T-helper 22 cell (primary cell): ENCODE measurements at places on chromosomes 7 and 10.
A peak's percentile ranks its signal among the peaks of the same experiment; 100 is the strongest.

DNA sequence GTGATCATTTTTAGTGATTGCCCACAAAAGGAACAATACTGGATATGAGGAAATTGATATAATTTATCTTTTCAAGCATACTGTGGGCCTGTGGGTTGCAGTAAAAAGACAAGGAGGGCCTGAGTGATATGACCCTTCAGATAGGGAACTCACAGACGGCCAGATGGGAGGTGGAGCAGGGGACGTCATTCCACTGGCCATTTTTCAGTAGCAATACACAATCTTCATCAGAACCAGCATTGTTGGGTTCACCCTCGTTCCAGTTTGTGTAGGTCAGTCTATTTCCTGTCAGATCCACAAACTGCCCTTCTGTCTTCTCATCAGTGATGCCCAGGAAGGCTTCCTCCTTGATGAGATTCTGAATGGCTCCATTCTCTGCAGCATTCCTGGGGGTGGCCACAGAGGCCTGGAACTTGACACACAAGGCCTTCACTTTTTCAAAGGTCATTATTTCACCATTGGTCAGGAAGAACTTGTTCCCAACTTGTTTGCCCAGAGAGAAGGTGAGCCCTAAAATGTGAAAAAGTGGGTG, 4.5 kb downstream of the MBL2 start:
- no peak for DNase-seq

DNA sequence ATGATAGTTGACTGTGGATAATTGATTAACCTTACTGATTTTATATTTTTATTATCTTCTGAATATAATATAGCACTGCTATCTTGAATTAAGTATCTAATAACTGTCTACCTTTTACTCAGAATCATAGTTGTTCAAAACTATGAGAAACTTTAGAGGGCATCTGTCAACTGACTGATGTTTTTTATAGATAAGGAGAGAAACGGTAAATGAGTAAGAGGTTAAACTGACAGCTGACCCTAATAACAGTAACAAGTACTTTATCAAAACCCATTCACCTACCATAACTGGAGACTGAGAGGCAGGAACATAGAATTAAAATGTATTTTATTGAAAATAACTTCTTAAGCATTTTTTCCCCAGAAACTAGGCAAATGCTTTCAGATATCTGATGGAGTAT, 62.2 kb downstream of the CYP51A1 start:
- DNase-seq, result no peak

DNA sequence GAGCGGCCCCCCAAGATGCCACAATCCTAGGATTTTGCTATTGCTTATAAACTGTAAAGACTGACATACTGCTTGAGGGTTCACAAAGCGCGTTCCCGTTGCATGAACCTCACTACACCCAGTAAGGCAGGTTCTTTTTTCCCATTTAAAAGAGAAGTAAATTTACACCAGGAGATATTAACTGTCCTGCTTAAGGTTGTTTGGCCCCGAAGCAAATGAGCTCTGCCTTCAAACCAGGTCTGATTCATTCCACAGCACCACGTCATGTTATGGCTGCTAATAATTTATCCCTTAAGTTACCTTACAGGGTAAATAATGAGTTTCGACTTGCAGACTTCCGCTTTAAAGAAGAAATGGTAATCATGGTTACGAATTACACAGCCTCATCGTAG, 559 bp upstream of the FKBP14 start:
- peak; percentile 25 for DNase-seq

DNA sequence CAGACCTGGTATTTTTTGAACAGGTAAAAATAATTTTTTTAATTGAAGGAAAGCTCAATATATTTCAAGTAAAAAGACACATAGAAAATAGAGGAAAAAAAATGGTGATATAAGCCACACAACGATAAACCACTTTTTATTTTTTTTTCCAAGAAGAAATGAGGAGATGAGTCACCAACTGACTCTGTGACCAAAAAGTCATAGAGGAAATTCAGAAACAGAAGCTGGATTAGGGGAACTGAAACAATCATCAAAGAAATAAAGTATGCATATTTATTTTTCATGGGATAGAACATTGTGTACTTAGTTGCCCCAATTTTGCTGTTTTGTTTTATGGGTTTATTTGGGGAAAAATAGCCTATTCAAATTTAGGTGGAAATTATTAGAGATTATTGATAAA, 176.8 kb upstream of the AGR3 start:
- no peak for DNase-seq

DNA sequence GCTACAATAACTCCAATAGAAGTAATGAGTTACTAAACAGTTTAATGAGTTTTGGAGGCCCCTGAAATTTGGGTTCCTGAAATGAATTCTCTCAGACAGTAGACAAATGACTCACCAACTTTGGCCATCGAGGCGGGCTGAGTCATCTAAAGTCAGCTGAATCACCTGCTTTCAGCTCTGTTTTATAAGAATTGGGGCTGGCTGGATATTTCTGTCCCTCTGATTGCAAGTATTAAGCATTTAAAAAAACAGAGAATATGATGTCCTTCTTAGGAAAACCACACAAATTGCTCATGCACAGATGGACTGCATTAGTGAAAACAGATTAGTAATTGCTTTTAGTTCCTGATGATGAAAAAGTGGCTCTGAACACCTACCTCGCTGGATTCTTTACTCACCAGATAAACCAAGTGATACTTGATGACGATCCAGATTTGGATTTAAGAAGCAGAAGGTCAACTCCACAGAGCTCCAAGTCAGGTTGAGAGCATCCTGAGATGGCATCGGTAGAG, 59.1 kb downstream of the ZNF365 start:
- DNase-seq, result peak; percentile 0

- DNase-seq, result no peak
Measured at GRCh38 chr10:97795886-97796285, 24.1 kb upstream of the SFRP5 start.

GRCh38 chr7:26612742-26613141, 251.6 kb downstream of the SKAP2 start:
- DNase-seq, result no peak

- no peak for DNase-seq
Measured at GRCh38 chr10:68666280-68666760, 54.7 kb upstream of the CCAR1 start.

DNA sequence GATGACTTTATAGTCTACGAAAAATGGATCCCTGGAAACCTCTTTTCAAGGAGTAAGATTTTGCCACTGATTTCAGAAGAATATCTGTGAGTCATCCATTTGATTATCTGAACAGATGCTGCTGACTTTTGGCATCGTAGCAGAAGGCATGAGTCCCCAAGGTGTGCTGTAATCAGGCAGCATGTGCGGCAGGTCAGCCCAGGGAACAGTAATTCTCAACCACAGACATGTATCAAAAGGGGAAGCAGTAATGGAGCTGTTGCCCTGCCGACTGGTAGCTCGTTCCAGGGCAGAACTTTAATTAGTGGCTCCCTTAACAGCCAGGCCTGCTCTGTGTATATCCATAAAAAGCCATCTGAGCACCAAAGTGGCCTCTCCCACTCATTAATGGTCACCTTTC, 5.7 kb upstream of the VWC2 start:
- no peak for DNase-seq

DNA sequence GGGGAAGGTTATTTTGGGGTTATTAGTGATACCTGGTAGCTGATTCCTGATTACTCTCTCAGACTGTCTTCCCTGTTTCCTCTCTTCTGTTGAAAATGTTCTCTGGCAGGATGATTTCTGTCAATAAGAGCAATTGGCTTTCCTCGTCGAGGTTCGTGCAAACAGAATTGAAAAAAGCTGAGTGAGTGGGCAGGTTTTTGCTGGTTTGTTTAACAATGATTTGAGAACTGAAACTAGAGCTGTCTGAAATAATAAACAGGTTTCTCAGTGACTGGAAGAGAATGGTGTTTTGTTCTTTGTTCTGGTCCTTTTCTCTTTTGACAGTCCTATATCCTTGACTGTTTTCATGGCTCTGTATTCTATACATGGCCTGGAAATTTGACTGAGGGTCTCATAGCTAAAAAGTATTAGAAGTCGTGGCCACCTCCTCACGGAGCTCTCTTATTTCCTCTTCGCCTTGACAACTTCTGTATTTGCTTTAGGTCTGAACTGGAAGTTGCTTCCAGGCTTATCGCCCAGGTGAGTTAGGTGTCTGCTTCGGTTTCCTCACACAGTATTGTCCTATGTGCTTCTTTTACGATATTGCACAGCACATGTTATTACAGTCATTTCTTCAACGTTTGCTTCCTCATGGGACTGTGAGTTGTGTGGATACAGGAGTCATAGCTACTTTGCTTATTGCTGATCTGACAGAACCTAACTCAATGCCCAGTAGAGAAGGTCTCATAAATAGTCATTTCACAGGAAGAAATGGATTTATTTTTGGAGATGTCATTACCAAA, 403.6 kb downstream of the NRG3 start:
- DNase-seq, result no peak

GRCh38 chr7:149736478-149737360, 36.7 kb downstream of the ZNF467 start:
- DNase-seq, result no peak

DNA sequence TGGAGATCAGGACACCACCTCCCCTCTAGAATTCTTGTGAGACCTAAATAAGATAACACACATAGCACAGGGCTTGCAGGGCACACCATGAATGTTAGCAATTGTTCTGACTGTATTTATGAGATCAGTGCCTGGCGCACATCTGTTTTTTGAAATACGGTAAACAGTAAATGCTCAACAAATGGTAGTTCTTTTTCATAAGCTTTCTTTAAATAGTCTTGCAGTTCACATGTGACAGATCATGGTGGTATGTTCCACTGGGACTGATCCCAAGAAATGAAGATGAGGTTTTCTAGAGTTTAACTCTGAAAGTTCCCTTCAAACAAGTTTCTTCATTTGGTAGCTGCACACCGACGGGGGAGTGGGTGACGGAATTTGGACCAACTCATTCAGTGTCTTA, 34.8 kb downstream of the CREB5 start:
- DNase-seq, result no peak

DNA sequence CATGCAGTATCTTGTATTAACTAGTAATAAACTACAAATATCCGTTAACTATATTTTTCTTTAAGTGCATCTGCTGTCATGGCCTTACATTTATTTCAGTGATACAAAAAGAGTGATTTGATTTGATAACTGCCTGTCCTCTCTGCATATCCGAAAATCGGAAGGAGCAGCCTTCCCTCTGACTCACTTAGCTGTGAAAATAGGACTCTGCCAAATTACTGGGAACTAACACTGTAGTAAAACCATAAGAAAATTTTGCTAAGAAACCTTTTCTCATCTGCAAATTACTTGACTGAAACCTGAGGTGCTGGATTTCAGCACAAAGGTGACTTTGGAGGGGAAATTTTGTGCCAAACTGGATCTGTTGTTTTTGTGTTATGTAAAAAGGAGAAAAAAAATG, 176.6 kb upstream of the MKLN1 start:
- DNase-seq, result no peak

- DNase-seq, result no peak
Measured at GRCh38 chr7:81111781-81112540, 193.1 kb upstream of the SEMA3C start.

DNA sequence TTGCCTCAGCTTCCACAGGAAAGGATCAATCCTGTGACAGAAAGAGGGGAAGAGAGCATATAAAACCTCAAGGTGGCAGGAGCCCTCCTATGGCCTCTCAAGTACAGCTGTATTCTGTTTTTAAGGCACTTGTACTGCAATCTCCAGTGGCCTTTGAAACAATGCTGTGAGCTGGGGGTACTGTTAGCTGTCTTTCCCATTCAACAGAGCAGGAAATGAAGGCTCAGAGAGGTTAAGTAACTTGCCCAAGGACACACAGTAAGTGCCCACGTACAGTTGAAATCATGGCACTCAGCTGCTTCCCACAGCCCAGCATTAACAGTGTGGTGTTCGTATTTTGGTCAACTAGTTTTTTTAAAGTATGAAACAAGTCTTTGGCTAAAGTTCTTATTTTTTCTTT, 34.0 kb downstream of the DUSP5 start:
- DNase-seq, result no peak

GRCh38 chr10:78688230-78688900, 380.4 kb upstream of the ZMIZ1 start:
- DNase-seq, result no peak
